ENCODE measurements at places on chromosomes 1 and 21.
A peak's percentile ranks its signal among the peaks of the same experiment; 100 is the strongest.

GRCh38 chr21:36927719-36928117, 38.8 kb downstream of the HLCS start:
- DNase-seq: peak; percentile 26

- no peak for DNase-seq
Observed at GRCh38 chr1:22615886-22616285, 20.5 kb upstream of the C1QA start.

GRCh38 chr1:75542818-75543570, 67.9 kb downstream of the SLC44A5 start:
- no peak for DNase-seq

DNA sequence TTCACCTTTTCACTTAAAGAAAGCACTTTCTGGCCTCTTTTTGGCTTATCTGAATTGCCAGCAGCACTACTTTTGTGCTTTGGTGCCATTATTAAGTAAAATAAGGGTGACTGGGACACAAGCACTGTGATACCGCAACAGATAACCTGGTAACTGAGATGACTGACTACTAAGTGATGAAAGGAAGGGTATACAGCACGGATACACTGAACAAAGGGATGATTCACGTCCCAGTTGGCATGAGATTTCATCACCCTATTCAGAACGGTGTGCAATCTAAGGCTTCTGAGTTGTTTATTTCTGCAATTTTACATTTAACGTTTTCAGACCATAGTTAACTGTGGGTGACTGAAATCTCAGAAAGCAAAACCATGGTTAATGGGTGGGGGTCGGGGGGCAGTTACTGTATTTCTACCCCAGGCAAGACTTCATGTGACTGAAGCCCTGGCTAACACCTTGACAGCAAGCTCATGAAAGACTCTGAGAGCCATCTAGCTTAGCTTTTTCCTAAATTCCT, 102.8 kb downstream of the CLIC6 start:
- no peak for DNase-seq

DNA sequence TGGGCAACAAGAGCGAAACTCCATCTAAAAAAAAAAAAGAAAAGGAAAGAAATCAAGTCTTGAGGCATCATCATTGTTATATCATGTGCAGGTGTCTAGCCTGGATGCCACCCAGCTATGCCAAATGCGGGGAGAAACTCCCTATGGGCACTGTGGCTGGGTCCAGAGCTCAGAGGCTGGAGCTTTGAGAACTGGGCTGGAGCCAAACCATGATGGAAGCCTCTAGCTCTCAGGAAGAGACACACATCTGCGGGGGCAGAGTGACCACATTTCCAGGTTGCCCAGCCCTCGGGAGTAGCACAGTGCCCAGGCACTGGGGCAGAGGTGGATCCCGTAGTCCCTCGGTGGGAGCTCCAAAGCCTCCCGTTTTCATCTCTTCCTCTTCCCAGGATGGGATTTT, 58.9 kb downstream of the COL18A1 start:
- DNase-seq: no peak

DNA sequence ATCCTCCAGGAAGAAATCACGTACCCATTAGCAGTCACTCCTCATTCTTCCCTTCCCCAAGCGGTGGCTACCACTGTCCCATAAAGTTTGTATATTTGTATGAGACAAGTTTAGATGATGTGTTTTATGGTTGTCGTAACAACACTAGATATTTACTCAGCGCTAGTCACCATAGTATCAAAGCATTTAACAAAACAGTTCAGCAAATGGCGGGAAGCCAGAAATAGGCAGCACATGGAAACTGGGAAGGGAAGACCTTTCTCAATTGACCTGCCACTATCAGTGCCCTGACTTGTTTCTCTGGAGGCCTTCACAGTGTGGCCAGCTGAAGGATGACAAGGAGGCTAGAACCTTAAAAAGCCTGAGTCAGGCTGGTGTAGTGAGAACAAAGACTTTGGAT, 31.1 kb downstream of the CNST start:
- no peak for DNase-seq

DNA sequence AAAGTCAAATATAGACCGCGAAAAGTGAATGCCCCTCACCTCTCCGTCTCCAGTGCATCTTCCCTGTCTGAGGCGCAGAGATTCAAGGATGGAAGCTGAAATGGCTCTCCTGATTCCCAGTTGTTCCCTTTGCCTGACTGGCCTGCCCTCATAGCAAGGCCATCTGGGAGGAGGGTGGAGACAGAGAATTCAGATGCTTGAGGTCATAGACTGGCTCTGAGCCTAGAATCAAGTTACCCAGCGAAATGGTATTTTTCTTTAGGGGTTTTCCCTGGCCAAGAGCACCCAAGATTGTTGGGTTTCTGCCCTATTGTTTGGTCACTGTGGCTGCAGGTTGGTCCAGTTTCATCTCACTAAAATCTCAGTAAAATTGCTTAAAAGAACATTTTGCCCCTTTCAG, 7.2 kb downstream of the METTL13 start:
- DNase-seq: no peak

DNA sequence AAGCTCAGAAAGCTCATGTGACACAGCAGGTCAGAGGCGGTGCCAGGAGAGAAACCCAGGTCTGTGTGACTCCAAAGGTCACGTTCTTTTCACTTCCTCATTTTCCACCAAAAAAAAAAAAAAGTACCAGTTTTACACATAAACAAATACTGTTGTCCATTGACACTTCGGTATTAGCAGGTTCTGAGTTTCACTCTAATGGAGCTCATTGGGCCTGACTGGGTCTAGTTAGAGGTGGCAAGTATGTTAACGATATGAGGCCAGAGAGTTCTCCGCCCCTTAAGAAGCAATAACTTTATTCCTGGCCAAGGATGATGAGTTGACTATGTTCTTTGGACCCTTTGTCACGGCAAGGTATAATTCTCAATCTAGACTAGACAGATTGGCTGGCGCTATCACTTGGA, 30.0 kb upstream of the SDE2 start:
- DNase-seq: no peak

DNA sequence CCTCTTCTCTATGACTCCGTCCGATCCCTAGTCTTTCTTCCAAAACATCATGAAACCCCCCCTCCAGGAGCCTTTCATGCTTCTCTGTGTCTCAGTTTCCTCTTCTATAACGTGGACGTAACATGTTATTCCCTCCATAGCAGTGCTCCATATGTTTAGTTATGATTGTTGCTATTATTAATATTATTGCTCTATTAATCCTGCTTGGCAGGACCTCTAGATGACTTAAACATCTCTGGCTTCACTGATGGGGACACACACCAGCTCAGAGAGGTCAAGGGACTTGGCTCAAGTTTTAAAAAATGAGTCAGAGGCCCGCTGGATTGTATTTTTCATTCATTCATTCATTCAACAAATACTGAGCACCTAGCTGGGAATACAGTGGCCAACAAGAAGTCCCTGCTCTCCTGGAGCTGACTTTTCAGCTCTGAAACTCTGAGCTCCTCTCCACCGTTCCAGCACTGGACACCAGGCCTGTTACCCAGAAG, 404 bp upstream of the CPLANE2 start:
- no peak for DNase-seq

DNA sequence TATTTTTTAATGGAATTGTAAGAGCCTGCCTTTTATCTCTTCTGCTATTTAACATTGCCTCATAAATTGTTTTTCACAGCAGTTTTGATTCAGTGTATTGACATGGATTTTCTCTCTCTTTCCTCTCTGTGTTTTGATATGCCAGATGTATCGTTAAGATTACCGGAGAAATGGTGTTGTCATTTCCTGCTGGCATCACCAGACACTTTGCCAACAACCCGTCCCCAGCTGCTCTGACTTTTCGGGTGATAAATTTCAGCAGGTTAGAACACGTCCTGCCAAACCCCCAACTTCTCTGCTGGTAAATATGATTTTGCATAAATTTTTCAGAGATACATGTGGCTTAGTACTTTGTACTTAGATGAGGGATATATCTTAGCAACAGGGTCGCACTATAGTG, 23.1 kb upstream of the DYNLT5 start:
- DNase-seq: peak; percentile 75

- DNase-seq: no peak
Observed at GRCh38 chr1:206694171-206695124, 9.7 kb downstream of the MAPKAPK2 start.

DNA sequence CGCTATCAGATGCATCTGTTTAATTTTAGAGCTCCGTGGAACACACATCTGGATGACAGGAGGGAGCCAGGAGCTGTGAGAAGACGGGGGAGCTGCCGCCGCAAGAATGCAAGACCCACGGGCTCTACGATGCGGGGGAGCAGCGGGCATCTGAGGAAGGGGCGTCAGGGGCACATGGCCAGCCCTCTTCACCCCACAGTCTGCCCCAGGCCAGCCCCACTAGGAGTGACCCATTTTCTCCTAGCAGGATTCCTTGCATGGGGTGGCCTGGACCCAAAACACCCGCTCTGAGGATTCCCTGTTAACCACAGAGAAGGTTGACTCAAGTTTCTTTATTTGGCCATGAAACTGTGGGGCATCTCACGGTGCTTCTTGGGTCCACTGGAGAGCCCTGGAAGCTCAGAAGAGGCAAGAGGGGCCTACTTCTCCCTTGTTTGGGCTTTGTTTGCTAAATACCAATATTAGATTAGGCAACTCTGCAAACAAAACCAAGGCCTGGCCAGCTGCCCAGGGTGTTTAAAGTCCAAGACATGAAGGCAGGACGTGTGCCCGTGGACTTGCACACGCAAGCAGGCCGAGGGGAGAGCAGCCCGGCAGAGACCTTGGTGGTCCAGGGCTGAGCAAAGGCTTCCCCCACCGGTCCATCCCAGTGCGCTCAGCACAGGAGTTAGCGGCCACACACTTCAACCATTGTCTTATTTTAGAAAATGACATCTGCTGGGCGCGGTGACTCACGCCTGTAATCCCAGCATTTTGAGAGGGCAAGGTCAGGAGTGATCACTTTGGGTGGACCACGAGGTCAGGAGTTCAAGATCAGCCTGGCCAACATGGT, 89.8 kb downstream of the DHRS3 start:
- no peak for DNase-seq

DNA sequence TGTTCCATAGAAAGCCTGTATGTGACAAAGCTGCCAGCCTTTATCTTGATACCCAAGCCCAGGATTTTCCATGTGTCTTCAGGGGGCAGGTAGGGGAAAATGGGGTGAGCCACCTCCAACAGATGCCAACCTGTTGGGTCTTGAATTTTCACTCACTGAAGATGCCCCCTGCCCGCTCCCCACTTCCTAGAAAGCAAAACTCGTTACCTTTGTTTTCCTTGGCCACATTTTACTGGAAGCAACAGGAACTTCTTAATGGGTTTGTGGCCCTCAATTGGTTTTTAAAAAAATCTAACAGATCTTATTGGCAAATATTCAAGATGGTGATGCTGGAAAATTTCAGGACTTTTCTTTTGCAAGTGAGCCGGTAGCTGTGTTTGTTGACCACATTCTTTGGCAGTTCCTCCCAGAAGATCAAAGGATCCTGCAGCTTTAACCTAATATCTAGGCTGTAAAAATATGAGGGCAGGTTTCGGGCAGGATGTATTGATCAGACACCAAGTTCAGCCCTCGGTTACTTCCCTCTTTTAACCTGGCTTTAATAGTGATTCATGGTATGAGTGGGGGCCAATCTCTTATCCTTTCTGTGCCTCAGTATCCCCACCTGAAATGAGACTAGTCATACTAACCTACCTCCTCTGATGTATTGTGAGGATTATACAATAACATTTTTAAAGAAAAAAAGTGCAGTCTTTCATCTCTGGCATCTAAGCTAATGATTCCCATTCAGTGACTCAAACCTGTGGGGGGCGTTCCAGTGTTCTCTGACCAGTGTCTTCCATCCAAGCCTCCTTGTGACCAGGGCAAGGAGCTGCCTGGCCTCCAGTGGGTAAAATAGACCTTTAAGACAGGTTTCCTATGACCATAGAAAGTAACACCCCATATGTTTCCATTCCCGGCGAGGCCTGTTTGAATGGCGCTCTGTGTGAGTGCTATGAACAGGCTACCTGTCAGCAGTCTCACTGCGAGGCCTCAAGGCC, 21.3 kb upstream of the GNPAT start:
- no peak for DNase-seq

DNA sequence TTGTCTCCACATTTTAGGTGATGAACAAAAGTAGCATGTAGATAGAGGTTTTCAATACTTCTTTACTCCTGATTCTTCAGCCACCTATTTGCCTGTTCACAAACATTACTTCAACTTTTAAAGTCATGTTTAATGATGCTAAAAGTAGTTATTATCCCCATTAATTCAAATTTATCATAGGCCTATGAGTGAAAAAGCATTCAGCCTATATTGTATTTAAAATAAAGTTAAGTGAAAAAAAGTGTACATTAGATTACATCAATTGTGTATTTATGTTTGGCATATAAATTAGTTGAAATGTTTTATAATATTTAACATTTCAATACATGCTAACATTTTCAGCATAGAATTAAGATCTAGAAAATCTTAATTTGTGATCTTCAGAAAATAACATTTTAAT, 10.5 kb downstream of the CDKN2C start:
- no peak for DNase-seq

DNA sequence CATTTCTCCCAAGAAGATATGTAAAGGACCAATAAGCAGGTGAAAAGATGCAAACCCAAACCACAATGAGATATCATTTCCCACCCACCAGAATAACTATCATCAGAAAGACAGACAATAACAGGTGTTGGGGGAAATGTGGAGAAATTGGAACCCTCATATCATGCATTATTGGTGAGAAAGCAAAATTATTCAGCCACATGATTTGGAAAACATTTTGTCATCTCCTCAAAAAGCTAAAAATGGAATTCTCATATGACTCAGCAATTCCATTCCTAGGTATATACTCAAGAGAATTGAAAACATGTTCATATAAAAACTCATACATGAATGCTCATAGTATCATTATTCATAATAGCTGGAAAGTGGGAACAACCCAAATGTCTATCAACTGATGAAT, 25.1 kb upstream of the RNF186 start:
- no peak for DNase-seq

- no peak for DNase-seq
Observed at GRCh38 chr21:14071902-14072734, 138.6 kb downstream of the LIPI start.

- peak; percentile 49 for DNase-seq
Observed at GRCh38 chr1:154837672-154838171, 32.4 kb downstream of the KCNN3 start.

GRCh38 chr1:87880098-87880760, 551.5 kb downstream of the LMO4 start:
- DNase-seq: no peak

- DNase-seq: no peak
Observed at GRCh38 chr1:86423873-86424272, at the start of gene CLCA2. Gene CLCA2, plus strand, starts transcription at chr1:86424171. Its CDS starts 77 bp downstream, at chr1:86424248.

GRCh38 chr1:110265186-110265585, 55.1 kb downstream of the KCNC4 start:
- no peak for DNase-seq

- no peak for DNase-seq
Observed at GRCh38 chr1:44641126-44642102, 32.9 kb downstream of the TMEM53 start.

DNA sequence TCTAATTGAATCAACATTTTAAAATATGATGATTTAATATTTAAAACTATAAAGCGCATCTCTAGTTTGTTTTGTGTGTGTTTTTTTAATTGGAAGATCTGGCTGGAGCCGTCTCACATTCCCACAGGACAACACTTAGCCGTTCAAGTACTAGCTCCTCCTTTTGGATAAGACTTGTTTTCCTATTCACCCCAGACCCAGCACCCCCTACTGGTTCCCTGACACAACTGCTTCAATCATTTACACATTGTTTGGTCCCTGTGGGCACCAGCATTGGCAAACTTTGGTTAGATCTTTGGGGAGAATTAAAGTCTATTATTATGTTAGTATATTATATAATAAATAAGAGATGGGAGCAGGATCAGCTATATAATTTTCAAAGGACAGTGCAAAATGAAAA, 34.5 kb downstream of the TYW3 start:
- no peak for DNase-seq
